ENCODE measurements at places on chromosomes 2 and 18.

DNA sequence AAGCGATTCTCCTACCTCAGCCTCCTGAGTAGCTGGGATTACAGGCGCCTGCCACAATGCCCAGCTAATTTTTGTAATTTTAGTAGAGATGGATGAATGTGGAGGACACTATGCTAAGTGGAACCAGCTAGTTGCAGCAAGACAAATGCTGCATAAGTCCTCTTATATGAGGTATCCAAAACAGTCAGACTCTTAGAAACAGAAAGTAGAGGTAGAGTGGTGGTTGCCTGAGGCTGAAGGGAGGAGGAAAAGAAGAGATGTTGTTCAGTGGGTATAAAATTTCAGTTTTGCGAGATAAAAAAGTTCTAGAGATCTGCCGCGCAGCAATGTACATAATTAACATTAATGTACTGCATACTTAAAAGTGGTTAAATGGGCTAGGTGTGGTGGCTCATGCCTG lies 145.3 kb upstream of the SPRED2 start:
- DNase-seq: no peak

DNA sequence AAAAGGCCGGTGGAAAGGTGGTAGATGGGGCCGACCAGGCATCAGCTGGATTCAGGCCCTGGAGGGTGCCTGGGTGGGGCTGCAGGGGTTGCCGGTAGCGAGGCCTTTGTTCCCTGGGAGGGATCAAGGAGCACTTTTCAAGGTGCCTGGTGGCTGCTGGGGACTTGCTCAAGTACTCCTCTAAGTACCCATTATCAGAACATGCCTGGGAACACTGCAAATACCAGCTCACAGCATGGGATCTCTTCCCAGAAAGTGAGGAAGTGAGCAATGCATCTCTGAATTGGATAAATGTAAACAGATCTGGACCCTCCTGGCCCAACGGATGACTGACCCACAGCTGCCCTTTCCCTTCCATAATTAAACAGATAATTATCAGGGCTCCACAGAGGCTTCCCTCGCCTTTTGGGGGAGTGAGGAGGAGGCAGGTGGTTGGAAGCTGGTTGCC lies 210.5 kb downstream of the SH3RF3 start:
- no peak for DNase-seq

- DNase-seq: no peak
Measured at GRCh38 chr18:79931475-79931874, 20.0 kb downstream of the SLC66A2 start.

GRCh38 chr18:57767259-57768050 lies 35.7 kb downstream of the ATP8B1 start:
- DNase-seq: no peak

GRCh38 chr2:234257859-234258561 lies 207.5 kb downstream of the SPP2 start:
- DNase-seq: no peak
